NCI-H1930 (cell line): ENCODE measurements at places on chromosomes 2 and 18.
A peak's percentile ranks its signal among the peaks of the same experiment; 100 is the strongest.

DNA sequence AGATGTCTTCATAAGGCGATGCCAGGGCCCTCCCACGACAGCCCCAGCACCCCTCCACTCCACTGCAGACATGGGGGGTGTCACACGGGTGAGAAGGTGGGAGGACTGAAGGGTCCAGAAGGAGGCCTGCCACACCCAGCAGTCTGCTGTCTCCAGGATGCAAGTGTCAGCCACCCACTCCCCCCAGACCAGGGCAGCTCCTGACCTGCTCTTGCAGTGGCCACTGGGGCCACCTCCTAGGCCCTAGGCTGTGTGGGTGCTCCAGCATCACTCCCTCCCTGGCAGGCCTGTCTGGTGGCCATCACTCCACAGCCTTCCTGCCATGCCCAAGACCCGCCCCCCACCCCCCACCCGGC lies 171.0 kb downstream of the CELF4 start:
- no peak for DNase-seq

GRCh38 chr2:147368306-147368705 lies 476.5 kb upstream of the ACVR2A start:
- no peak for DNase-seq

- no peak for DNase-seq
These were observed 4.6 kb downstream of the TMEM169 start for GRCh38 chr2:216086207-216086893.

DNA sequence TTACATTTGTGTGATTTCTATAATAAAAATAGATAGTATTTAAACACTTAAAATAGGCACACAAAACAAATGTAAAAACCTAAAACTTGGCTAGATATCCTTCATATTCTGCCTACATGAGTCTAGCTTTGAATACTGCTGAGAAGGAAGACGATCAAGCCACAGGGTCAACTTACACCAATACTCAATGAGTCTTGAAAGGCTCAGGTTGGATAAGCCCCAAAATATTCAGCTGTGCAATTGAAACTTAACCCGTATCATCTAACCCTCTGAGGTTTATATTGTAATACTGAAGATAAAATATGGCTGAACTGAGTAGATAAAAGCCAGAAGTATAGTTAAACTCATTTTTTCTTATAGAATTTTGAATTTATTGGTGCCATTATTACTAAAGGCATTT lies 313.0 kb upstream of the NRXN1 start:
- DNase-seq = no peak

GRCh38 chr2:106956879-106957278 lies 70.9 kb upstream of the ST6GAL2 start:
- no peak for DNase-seq

- no peak for DNase-seq
These were observed 15.4 kb downstream of the FHOD3 start for GRCh38 chr18:36312806-36313395.

DNA sequence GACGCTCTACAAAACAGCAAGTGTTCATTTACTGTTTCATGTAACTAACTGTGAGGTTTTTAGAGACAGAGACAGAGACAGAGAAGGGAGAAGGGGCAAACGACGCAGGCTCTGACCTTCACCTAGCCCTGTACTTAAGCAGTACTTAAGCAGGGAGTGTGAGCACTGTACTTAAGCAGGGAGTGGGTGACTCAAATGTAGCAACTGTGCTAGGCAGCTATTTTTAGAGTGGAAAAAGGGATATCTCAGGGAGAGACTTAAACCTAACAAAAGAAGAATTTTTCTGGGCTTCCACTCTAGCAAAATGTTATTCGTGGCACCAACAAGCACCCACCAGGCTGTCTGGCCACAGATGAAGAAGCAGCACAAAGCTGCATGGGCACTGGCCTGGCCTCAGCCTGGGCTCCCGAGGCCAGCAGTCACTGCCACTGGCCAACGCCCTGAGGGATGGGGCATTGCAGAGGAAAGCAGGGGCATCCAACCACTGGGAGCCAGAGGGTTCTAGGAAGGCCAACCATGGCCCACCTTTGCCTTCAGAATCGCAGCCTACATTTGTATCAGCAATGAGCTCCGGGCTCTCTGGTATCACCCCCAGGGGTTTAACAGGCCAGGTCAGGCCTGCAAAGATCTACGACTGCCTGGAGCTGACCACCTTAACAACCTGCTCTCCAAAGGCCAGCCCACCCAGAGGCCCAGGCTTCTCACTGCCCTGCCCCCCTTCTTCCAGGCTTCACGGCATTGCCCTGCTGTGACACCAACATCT lies 154.3 kb downstream of the TTC32 start:
- DNase-seq = no peak

DNA sequence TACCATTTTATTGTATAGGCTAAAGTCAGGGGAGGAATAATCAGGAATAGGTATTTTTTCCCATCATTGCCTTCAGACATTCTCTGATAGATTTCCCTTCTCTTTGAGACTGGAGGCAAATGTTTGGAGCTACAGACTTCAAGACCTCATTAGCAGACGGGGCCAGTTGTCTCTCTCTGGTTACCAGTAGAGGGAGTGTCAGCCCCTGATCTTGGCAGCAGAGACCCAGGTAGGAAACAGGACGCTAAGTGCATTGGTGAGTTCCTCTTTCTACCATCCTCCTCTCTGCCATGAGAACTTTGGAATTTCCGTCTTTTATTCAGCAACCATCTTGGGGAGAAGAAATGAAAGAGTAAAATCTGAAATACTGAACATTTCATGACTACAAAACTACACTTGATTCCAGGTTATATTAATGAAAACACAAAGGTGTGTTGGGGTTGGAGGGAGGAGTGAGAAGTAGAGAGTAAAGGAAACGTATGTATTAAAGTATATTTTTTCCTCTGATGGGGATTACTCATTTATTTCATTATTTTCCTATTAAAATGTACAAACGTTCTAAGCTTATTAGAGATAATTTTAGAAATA lies 186.2 kb upstream of the GCFC2 start:
- DNase-seq = peak; percentile 9

- DNase-seq = no peak
These were observed 16.8 kb downstream of the ATP6V1C2 start for GRCh38 chr2:10738192-10738591.

GRCh38 chr18:44187090-44187489 lies 493.6 kb upstream of the SETBP1 start:
- no peak for DNase-seq

- no peak for DNase-seq
These were observed 310.0 kb upstream of the UBE2E3 start for GRCh38 chr2:180670302-180671003.

DNA sequence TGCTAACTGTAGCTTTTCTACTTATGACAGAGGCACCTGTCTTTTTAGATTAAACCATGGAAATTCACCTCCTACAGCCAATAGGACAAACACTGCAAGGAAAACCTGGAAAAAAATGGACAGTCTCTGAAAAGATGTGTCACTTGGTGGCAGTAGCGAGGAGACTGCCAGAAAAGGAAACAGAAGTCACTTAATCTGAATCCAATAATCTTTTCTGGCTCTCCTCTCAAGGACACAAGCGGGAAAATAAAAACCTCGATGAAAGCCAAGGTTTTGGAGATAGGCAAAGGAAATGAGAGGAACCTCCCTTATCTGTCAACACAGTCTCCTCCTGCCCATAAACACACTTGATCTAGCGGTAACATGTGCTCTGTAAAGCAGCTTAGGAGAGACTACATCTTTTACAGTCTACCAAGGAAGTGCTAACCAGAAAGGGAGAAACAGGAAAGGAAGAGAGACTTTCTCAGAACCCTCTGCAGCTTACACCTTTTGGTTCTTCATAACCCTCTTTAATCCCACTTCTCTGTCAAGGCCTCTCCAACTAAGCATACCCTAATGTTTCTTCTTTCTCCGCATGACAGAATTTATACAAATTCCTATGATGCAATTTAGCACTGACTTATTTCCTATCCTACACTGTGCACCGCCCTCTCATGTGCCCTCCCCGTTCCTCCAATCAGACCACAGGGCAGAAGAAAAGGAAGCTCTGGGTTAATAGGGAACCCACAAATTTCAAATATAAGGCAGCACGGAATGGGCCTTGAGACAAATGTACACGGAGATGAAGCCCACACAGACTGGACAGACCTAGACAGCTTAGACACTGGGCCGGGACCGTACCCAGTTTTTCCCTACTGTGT lies 52.8 kb downstream of the CLASP1 start:
- no peak for DNase-seq

DNA sequence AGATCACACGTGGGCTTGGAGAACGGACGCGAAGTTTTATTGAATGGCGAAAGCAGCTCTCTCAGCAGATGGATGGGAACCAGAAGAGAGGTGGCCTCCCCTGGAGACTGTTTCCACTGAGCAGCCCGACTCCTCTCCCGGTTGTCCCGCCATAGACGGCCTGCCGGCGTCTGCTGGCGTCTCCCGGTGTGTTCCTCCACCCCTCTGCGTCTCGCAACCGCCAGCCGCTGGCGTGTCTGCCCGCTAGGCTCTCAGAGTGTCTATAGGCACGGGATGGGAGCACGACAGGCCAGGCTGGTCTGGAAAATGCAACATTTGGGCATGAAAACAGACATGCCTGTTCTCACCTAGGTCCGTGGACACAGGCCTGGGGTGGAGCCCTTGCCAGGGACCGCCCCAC lies 366.7 kb upstream of the SOX11 start:
- no peak for DNase-seq

DNA sequence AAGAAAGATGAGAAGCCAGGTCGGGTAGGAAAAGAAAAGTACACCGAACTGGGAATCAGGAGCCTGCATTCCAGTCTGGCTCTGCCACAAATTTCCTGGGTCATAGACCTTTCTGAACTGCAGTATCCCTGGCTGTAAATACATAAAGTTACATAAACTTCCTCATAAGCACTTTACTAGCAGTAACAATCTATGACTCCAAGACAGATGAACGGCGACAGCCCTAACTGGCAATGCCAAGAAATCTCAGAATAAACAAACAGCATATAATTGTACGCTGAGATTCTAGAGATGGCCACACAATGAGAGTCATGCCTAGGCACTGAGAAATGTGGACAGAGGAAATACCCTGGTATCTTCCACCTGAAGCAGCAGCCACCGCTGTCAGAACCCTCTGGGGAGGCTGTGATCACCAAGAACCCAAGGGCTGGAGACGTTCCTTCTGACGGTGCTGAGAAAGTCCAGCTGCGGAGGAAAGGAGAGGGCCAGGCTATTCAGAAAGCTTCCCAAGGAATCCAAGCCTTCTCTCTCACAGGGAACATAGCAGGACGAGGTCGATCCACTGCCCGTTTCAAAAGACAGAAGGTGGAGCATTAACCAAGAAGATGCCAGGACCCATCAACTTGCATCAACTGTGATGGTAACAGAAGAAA lies 89.3 kb upstream of the SLC66A3 start:
- no peak for DNase-seq

DNA sequence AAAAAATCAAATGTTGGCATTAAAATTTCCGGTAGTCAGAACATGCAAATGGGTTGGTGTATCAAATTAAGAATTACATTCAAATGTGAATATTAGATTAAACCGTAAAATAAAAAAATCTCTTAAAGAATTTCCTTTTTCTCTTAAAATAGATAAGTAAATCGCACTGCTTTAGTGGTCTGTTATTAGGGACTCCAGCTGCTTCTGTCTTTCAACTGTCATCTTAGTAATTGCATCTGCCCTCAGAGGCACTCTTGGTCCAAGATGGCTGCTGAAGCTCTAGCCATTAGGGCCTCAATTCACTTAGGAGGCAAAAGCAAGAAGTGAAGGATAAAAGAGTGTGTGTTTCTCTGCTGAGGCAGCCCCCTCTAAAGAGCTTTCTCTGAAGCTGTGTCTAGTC lies 132.4 kb downstream of the MGAT5 start:
- no peak for DNase-seq

DNA sequence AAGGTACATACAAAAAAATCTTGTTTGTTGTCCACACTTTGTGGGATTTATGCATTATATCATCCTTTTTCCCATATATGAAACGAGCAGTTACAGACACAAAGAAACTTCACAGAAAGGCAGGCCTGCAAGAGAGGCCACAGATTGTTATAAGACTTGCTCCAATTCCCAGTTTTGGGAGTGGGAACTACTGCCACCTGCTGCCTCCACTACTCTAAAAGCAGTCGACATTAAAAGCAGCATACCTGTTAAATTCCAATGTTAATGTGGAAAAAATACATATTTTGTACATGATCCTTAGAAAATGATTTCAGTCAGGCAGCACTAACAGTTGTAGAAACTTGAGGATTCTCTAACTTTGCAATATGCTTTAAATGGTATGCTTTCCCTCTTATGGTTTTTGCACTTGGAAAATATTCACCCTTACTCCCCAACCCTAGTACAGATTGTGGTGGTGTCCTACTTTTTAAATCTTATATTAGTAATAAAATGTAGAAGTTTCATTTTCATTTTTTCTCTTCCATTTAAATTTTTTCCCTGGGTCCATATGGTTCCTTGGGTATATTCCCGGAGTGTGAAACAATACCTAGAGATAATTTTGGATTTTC lies 37.9 kb downstream of the SLC38A11 start:
- DNase-seq = peak; percentile 28

GRCh38 chr18:46332286-46332801 lies 228.2 kb downstream of the HAUS1 start:
- DNase-seq = no peak

- no peak for DNase-seq
These were observed 46.9 kb upstream of the KCNH7 start for GRCh38 chr2:162885281-162886070.

- DNase-seq = peak; percentile 47
These were observed 127.6 kb downstream of the PMAIP1 start for GRCh38 chr18:60027397-60027796.

GRCh38 chr2:150885236-150885635 lies 376.4 kb downstream of the RBM43 start:
- DNase-seq = no peak

GRCh38 chr2:10120158-10120876 lies 2.2 kb upstream of the RRM2 start:
- peak; percentile 89 for DNase-seq

- peak; percentile 46 for DNase-seq
These were observed 188.2 kb downstream of the BCL2 start for GRCh38 chr18:63131106-63131958.

GRCh38 chr18:4077721-4078120 lies 377.4 kb downstream of the DLGAP1 start:
- no peak for DNase-seq

GRCh38 chr2:225479386-225479785 lies 79.9 kb downstream of the NYAP2 start:
- DNase-seq = no peak

DNA sequence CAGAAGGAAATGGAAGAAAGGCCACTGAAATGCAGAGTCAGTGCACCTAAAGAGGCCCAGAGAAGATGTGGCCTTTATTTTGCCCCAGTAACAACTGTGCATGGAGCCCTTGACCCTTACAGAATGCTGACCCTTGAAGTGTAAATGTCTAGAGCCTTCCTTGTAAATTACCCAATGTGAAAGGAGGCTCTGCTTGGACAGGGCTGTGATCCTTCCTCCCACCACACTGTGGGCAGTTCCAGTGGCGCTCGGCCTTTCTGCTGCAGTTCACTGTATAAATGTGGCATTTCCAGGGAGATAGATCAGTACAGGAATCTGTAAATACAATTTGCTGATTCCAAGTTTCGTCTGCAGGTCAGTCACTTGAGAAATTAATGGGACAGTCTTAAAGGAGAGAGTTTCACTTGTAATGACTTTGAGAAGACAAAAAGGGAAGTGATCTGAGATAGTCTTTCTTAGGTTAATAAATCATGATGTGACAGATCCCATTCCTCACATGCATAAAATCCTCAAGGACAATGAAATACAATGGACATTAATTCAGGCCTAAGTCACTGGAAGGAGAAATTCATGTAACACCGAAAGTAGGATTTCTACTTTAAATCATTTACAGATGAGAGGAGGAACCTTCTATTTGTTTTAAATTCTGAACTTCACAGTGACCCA lies 133.8 kb upstream of the LMAN1 start:
- no peak for DNase-seq

- DNase-seq = no peak
These were observed 55.0 kb upstream of the CTDP1 start for GRCh38 chr18:79624356-79625170.

GRCh38 chr2:240437861-240438809 lies 2.7 kb downstream of the GPC1 start:
- DNase-seq = peak; percentile 60
